IPS DF 6.9 (cell line): ENCODE measurements at places on chromosomes 3 and 15.

DNA sequence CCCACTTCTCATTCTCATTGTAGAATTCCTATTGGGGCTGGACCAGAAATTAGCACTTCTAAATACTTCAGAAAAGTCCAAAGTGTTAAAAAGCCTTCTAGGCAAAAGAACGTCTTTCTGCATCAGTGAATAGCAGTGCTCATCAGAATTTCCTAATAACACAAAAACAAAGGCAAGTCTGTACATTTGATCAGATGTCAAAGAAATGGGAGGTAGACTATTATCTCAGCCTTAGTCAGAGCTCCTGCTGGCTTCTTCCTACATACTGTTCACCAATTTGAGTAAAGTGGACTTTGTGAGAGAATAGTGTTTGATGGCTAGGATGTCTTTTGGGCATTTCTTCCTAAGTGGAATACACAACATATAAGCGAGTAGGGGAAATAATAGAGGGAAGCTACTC is 48.7 kb downstream of the FOXB1 start:
- no peak for DNase-seq

DNA sequence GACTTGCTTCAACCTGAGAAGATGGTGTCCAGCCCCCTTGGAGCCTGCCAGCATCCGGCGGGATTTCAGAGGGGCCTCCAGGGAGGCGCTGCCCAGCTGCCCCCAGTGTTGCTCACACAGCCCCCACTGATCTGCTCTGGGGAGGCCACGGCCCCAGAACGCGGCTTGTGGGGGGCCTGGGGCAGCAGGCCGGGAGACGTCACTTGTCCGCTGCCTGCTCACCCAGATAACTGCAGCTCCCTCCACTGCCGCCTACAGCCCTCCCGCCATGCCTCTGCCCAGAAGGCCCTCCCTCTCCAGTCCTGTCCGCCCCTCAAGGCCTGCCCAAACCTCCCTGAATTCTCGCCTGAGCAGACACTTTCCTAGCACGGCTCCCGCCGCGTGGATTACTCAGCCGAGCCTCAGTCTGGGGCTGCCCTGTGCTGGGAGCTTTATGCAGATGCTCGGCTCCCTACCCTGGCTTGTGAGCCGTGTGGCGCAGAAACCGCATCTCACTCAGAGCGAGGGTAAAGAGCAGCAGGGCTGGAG is 17.2 kb upstream of the ADIPOQ start:
- no peak for DNase-seq

GRCh38 chr3:158105710-158106253 is 438 bp downstream of the SHOX2 start:
- no peak for DNase-seq

DNA sequence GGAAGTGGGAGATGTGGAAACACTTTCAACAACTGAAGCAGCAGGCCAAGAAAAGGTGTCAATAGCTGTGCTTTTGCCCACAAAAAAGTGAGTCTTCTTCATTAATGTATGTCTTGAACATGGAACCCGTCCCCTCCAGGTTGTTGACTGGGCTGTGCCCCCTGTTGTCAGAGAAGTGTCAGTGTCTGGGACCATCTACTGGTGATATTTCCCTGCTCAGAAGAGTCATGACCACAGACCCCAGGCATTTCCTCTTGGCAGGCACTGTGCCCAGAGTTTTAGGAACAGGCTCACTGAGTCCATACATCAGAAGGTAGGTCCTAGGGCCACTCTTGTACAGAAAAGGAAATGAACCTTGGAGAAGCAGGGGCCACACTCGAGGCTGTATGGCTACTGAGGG is 54.8 kb upstream of the LARS2 start:
- no peak for DNase-seq

GRCh38 chr3:16510620-16511319 is 2.7 kb downstream of the RFTN1 start:
- no peak for DNase-seq

- no peak for DNase-seq
These were observed 98.2 kb downstream of the ANXA2 start for GRCh38 chr15:60299452-60300047.

DNA sequence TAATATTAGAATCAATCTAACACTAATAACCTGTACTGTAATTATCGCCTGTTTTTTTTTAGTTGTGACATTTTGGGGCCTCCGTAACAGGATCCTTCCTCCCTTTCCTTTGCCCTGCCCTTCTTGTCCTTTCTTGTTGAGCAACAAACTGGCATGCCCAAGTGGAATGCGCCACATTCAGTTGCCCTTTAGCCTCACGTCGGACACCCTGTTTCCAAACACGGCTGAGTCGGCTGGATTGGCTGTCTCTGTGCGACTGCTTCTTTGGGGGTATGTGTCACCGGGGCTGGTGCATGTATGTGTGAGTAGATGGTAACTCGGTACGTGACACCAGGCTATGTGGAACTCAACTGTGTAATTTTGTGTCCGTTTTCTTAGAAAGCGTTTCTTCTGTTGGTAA is 24.1 kb downstream of the TRAK1 start:
- DNase-seq: no peak

- DNase-seq: no peak
These were observed 2.1 kb downstream of the HDAC11 start for GRCh38 chr3:13482106-13482690.

DNA sequence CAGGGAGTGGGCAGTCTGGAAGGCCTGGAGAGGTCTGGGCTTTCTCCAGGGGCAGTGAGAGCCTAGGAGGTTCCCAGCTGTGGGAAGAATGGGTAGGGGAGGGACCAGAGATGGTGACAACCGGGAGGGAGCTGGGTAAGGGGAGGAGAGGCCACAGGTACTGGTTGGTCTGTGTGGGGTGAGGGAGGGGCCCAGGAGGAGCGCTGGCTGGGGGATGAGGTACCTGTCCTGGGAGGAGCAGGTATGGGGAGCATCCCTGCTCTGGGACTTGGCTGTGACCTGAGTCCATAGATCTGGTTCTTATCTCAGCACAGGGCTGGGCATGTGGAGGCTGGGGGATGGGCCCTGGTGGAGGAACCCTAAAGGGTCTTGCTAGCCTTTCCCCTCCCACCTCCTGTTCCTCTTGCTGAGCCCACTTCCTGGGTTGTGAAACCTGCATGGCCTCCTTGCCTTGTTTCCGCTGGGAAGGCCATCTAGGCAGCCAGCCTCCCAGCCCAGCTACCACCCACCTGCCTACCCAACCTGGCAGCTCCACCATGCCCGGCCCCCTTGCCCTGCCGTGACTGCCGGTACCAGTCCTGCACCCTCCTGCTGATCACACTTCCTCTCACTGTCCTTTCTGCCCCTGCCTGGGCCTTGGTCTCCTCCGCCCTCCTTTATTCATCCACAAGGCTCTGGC is 11.0 kb downstream of the PRKCD start:
- no peak for DNase-seq
